ENCODE measurements at places on chromosomes 6 and 20. TPM values are rescaled to one million over a fixed set of nuclear protein-coding genes. Genes with fewer than 3 reads are reported as not detected.
A peak's percentile ranks its signal among the peaks of the same experiment; 100 is the strongest.

- no peak overlapping the region for H3K4me3 ChIP-seq
- H3K27ac ChIP-seq, result no peak overlapping the region
- peaks cover 6% of the 10 kb centered on the region for H3K36me3 ChIP-seq
- no peaks in the 10 kb centered on the region for H3K4me1 ChIP-seq
- peak; percentile 34 for DNase-seq
- H3K27me3 ChIP-seq, result no peaks in the 10 kb centered on the region
These were observed 28.5 kb upstream of the SNRPB2 start for GRCh38 chr20:16701296-16701695.

The CST4 gene
- total RNA-seq, result not detected

DNA sequence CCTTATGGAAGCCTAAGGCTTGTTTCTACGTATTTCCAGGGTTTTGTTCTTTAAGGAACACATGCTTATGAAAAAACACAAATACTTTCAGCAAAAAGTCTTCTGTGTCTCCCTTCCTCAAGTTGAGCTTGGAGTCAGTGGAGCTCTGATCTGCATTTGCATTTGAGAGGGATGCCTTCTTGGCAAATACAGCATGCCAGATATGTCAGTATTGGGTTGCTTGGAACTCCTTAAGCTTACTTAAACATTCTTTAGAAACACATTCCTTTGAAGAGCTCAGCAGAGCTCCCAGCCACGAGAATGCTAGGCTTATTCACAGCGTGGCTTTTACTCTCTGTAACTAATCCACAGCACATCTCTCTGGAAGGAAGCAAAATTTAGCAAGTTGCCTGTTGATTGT lies 68.3 kb downstream of the ANKRD6 start:
- no peak overlapping the region for H3K4me3 ChIP-seq
- peaks cover 2% of the 10 kb centered on the region for H3K4me1 ChIP-seq
- H3K36me3 ChIP-seq, result no peaks in the 10 kb centered on the region
- DNase-seq, result no peak

The FOXS1 gene
- total RNA-seq, result not detected

- H3K4me1 ChIP-seq, result no peaks in the 10 kb centered on the region
- H3K4me3 ChIP-seq, result no peak overlapping the region
- no peak overlapping the region for H3K27ac ChIP-seq
- H3K36me3 ChIP-seq, result no peaks in the 10 kb centered on the region
These were observed 365.2 kb downstream of the SYNE1 start for GRCh38 chr6:152271776-152272464.

GRCh38 chr20:18031888-18032509 lies 25.7 kb downstream of the OVOL2 start:
- no peak for DNase-seq
- H3K27me3 ChIP-seq, result no peaks in the 10 kb centered on the region
- H3K27ac ChIP-seq, result no peak overlapping the region
- H3K36me3 ChIP-seq, result no peaks in the 10 kb centered on the region
- H3K4me1 ChIP-seq, result no peaks in the 10 kb centered on the region

The THBS2 gene
- total RNA-seq, result 15.5 TPM

GRCh38 chr20:24918579-24919566 lies 30.2 kb upstream of the CST7 start:
- no peaks in the 10 kb centered on the region for H3K27me3 ChIP-seq
- H3K4me3 ChIP-seq, result no peak overlapping the region
- no peaks in the 10 kb centered on the region for H3K4me1 ChIP-seq

DNA sequence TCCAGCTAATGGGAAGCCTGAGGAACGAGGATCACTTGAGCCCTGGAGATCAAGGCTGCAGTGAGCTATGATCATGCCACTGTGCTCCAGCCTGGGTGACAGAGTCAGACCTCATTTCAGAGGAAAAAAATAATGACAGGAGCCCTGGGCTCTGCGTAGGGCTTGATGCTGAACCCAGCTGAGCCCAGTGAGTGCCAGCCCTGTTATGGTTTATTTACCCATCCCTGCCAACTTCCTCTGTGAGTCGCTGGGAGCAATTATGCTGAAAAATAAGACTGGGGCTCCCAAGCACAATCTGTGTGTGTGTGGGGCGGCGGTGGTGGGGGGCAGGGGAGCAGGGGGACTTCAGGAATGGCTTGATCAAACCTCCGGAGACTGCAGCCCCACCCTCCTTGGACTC lies 75.9 kb upstream of the PMEPA1 start:
- no peak overlapping the region for H3K4me3 ChIP-seq
- DNase-seq, result peak; percentile 10
- H3K27ac ChIP-seq, result no peak overlapping the region
- H3K36me3 ChIP-seq, result no peaks in the 10 kb centered on the region
- H3K27me3 ChIP-seq, result no peaks in the 10 kb centered on the region

GRCh38 chr20:46215913-46216707 lies 92.2 kb downstream of the CDH22 start:
- no peaks in the 10 kb centered on the region for H3K4me1 ChIP-seq
- H3K27me3 ChIP-seq, result no peaks in the 10 kb centered on the region
- no peaks in the 10 kb centered on the region for H3K36me3 ChIP-seq
- H3K27ac ChIP-seq, result no peak overlapping the region
- peak; percentile 91 for DNase-seq
- no peak overlapping the region for H3K4me3 ChIP-seq

The MDFI gene
- total RNA-seq, result 40.9 TPM

GRCh38 chr20:24754691-24755090 lies 194.4 kb upstream of the CST7 start:
- no peaks in the 10 kb centered on the region for H3K36me3 ChIP-seq
- H3K4me1 ChIP-seq, result no peaks in the 10 kb centered on the region
- no peak overlapping the region for H3K27ac ChIP-seq
- no peaks in the 10 kb centered on the region for H3K27me3 ChIP-seq

The PTCRA gene
- not detected for total RNA-seq

The ANKRD66 gene
- not detected for total RNA-seq

The TSPO2 gene
- not detected for total RNA-seq

DNA sequence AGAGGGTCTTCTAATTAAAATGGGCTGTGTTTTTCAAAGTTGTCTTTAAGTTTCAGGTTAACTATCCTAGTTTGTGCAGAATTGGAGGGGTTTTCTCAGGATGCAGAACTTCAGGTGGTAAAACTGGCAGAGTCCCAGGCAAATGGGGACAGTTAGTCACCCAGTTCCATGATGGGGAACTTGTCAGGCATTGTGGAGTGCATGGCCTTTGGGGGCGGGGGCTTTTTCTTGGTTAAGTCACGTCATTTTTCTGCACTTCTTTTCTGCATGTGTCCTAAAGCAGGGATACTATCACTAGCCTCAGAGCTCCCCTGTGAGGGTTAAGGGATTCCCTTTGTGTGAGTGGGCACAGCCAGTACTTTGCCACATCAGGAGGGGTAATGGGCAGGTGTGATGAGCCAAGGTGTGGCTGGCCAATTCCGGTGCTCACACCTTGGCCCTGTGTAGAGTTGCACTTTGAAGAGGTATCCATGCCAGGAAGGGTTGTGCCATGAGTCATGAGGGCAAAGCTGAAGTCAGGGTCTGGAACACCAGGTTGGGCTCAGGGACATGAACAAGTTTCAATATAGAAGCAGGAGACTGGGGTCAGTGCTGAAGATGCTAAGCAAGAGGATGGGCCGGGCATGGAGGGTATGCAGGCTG lies 126.0 kb upstream of the RREB1 start:
- H3K27me3 ChIP-seq, result no peaks in the 10 kb centered on the region
- no peak for DNase-seq
- H3K4me3 ChIP-seq, result no peak overlapping the region
- H3K4me1 ChIP-seq, result no peaks in the 10 kb centered on the region
- no peak overlapping the region for H3K27ac ChIP-seq

The MRPS18A gene
- total RNA-seq, result 67.3 TPM

- DNase-seq, result no peak
- no peaks in the 10 kb centered on the region for H3K4me1 ChIP-seq
- no peak overlapping the region for H3K4me3 ChIP-seq
- no peak overlapping the region for H3K27ac ChIP-seq
- H3K36me3 ChIP-seq, result no peaks in the 10 kb centered on the region
These were observed 99.0 kb downstream of the FAXC start for GRCh38 chr6:99250476-99250875.

The LAMP5 gene
- 0.35 TPM for total RNA-seq

DNA sequence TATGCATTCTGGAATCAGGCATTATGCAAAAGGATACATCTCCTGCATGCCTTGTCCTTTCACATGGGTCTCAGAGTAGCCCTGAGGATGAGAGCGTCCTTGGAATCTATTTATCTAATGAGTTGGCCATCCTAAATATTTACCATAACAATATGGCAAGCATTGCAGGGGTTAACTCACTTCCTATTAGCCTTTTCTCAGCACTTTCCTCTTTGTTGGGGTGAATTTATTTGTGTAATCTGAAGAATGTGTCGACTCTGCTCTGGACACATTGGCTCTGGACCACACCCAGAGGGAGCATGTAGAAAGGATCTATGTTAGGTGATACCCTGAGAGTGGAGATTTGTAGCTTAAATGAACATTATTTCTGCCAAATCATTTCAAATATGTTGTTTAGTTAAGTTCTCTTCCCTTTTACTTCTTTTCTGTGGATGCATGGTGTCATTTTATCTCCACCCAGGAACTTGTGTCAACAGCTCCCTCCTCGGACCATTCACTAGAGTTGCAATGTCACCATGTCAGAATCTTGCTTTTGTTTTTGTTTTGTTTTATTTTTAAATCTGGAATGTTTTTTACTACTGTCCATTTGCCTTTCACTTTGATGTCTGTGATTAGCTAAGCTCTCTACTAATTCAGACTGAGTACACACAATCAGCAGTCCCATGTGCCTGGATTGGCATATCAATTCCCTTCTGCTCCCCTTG lies 757.0 kb upstream of the MMS22L start:
- no peaks in the 10 kb centered on the region for H3K36me3 ChIP-seq
- H3K4me1 ChIP-seq, result peaks cover 22% of the 10 kb centered on the region
- DNase-seq, result peak; percentile 56

DNA sequence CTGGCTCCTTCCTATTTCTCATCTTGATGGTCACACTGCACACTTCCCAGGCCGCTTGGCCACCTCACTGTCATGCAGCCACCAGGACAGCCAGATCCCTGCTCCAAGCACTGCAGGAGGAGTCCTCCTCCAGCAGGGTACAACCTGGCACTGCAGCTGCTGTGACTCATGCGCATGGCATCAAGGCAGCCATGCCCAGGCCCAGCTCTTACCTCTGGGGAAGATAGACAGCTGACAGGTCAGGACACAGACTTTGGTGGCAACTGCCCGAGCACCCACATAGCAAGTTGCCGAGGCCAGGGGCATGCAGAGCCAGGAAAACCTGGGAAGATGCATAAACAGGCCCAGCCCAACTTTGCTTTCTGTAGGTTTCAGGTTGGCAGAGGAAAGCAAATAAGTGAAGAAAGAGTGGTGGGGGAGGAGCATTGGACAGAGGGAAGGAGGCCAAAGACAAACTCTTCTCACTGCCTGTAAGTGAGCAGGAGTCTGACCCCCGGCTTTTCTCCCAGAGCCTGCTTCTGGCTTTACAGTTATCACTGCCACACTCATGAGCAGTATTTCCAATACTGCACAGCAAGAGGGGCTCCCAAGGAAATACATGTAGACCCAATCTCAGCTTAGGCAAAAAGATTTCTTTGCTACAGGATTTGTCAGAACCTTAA lies 38.8 kb downstream of the SLC22A3 start:
- no peak for DNase-seq
- H3K27me3 ChIP-seq, result no peaks in the 10 kb centered on the region
- H3K27ac ChIP-seq, result no peak overlapping the region
- no peak overlapping the region for H3K4me3 ChIP-seq

DNA sequence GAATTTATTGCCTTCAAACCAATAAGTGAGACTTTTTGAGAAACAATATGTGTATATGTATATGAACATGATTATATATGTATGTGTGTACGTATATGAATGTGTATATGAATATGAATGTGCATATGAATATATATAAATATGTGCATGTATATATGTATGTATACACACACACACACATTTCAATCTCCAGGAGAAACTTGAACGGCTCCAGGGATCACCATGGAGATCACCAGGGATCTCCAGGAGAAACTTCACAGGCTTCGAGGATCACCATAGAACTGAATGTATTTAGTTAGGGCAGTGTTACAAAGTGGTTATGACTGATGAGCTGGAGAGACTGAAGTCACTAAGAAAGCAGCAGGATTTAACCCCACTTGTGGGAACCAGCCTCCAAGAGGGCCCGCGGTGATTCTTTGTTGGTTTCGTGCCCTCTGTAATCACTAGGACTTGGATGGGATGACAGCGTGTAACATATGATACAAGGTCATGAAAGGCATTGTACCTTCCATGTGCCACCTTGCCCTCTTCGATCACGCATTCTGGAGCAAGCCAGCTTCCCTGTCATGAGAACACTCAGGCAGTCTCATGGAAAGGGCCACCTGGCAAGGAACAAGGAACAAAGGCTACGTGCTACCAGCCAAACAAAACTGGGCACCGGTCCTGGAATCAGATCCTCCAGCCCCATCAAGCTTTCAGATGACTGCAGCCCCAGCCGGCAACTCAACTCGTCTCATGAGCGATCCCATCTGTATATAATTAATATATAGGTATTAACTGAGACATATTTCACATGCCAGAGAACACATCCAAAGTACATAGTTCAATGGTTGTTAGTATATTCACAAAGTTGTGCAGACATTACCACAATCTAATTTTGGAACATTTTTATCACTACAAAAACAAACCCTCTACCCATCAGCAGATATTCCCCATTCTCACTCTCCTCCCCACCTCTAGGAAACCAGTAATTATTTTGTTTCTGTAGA lies 8.6 kb downstream of the FAM50B start:
- DNase-seq, result no peak
- 0 out of 2 replicates have a peak, but pooled peaks cover 2% of the 10 kb centered on the region for H3K4me1 ChIP-seq
- no peak overlapping the region for H3K4me3 ChIP-seq
- no peaks in the 10 kb centered on the region for H3K36me3 ChIP-seq
- no peak overlapping the region for H3K27ac ChIP-seq

GRCh38 chr6:48318670-48319069 lies 207.7 kb upstream of the PTCHD4 start:
- DNase-seq, result no peak
- H3K4me1 ChIP-seq, result no peaks in the 10 kb centered on the region
- H3K4me3 ChIP-seq, result no peak overlapping the region
- H3K27ac ChIP-seq, result no peak overlapping the region
- no peaks in the 10 kb centered on the region for H3K36me3 ChIP-seq
- H3K27me3 ChIP-seq, result no peaks in the 10 kb centered on the region

DNA sequence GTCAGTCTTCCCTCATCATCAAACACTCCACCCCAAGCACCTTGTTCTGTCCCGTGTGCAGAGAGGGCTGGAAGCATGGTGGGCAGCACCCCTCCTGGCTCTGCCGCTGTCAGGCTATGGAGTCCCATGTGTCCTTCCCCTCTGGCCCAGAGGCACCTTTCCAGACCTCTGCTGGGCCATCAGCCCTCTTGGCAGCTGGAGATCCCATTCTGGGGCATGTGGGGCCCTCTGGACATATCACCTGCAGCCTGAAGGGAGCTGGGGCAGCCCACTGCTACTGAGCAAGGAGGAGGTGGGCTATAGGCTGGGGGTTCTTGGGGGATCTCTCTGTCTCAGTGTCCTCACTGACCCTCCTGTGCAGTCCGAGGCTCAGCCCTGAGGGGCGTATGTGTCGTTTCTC lies 42.2 kb downstream of the SUN5 start:
- no peak overlapping the region for H3K27ac ChIP-seq
- 0 out of 2 replicates have a peak, but pooled peaks cover 7% of the 10 kb centered on the region for H3K36me3 ChIP-seq
- no peaks in the 10 kb centered on the region for H3K4me1 ChIP-seq
- no peak for DNase-seq
- H3K27me3 ChIP-seq, result no peaks in the 10 kb centered on the region
- no peak overlapping the region for H3K4me3 ChIP-seq

The MMUT gene
- 13.7 TPM for total RNA-seq

Data from H9 (cell line).